ENCODE measurements at places on chromosomes 16 and 17.
A peak's percentile ranks its signal among the peaks of the same experiment; 100 is the strongest.

DNA sequence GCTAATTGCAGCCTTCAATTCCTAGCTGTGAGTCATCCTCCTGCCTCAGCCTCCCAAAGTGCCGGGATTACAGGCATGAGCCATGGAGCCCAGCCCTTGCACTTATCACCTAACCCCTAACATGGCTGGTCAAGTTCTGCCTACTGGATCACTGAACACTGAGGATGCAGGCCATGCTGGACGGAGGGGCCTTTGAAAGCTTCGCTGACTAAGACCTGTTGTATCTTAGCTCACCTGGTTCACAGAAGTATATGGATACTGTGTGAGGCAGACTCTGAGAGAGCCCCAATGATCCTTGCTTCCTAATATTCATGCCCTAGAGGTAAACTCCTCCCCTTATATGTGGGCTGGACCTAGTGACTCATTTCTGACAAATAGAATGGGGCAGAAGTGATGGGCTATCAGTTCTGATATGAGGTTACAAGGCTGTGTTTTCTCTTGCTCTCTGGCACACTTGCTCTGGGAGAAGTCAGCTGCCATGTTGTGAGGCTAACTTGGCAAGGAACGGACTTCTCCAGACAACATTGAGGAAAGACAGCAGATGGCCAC, 11.7 kb upstream of the TMIGD1 start:
- no peak for DNase-seq

DNA sequence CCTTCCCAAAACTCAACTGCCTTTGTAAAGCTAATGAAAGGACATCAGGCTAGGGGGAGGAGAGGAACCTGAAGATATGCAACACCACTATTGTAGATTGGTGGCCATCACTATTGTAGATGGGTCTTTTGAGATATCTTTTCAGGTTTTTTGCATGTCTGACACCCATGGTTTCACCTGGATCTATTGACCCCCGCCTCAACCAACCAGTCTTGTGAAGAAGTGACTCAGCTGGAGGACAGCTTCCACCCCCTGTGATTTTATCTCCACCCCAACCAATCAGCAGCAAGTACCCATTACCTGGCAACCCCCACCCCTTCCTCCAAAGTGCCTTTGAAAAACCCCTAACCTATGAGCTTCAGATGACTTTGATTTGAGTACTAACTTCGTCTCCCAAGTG, 382.6 kb upstream of the GOT2 start:
- DNase-seq = no peak

DNA sequence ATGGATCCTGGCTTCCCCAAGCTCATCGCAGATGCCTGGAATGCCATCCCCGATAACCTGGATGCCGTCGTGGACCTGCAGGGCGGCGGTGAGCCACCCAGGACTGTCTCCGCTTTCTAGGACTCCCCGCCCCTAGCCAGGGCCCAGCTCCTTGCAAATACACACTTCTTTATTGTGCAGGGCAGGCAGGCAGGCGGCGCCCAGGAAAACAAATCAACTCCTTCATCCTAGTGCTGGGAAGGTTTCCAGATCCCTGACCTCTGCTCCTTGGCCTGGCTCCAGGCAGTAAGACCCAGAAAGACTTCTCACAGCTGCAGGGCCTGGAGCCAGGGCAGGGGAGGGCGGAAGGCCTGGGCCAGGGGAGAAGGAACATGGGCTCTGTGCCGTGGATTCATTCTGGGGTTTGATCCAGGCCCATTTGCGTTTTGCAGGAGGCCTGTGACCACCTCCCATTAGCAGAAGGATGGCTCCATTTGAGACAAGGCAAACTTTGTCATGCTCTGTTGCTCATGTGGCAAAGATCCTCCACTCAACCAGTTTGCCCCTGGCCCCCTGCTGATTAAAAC, 6.0 kb upstream of the LPCAT2 start:
- no peak for DNase-seq

DNA sequence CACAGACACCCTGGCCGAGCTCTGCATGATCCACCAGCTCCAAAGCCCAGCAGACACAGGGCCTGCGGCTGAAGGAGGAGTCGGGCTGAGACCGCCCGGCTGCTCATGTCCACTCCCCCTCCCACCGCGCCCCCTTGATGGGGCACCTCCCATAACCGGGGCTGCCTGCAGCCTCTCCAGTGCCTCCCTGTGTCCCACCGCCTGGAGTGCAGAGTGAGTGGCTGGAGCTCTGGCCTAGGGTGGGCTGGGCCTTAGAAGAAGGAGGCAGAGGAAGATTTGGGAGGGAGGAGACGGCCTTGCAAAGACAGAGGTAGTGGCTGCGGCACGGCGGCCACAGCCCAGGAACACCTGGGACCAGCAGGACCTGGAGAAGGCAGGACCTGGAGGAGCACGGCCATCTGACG, 4.0 kb downstream of the CBFA2T3 start:
- DNase-seq = no peak

GRCh38 chr16:4981473-4981872, 23.3 kb downstream of the SEC14L5 start:
- no peak for DNase-seq

DNA sequence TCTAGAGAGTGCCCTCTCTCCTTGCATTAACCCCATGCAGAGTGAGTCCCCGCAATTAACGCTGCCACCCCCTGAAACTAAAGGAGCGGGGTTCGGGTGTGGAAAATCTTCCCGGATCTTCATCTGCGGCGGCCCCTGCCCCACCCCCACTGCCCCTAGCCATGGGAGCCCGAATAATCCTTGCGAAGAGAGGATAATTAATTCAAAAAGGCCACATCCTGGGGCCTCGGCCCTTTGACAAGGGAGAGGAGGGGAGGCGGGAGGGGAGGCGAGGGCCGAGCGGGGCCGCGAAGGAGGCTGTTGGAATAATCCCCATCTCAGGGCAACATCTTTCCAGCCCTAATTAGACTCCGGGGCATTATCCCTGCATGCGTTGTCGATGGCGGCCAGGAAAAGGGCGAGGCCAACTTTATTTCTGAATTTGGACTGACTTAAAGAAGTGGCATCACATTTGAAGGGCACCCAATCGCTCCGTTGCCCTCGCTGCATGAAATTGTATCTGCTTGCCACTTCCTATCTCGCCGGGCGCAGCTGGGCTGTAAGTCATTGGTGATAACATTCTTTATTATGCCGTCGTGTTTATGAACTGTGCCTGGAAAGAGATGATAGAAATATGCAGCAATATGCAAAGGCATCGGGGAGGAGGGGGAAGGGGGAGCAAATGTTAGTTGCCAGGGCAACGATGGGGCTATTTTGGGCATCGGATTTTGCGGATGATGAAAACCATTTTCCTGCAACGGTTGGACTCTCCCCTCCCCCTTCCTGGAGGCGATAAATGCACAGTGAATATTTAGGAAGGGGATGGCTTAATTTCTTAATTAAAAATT, 387.1 kb upstream of the TNRC6C start:
- peak; percentile 10 for DNase-seq

- DNase-seq = peak; percentile 9
These were observed 47.2 kb downstream of the SRL start for GRCh38 chr16:4194661-4195060.

- no peak for DNase-seq
These were observed 29.7 kb upstream of the GFOD2 start for GRCh38 chr16:67748834-67749233.

GRCh38 chr16:4800290-4801041, 2.0 kb downstream of the ROGDI start:
- DNase-seq = no peak

DNA sequence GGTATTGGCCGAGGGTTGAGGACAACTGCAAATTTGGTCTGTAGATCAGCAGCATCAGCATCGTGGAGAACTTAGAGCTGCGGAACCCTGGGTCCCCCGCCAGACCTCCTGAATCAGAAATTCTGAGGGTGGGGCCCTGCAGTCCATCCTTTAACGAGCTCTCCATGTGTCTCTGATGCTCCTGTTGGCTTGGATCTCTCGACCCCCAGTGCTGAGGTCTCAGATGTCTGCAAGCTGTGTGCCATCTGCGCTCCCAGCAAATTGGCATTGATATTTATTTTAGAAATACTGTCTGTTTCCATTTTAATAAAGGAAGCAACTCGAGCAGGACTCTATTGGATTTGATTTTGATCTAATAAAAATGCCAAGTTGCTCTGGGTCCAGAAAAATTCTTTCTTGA, 250.0 kb downstream of the KATNIP start:
- no peak for DNase-seq

DNA sequence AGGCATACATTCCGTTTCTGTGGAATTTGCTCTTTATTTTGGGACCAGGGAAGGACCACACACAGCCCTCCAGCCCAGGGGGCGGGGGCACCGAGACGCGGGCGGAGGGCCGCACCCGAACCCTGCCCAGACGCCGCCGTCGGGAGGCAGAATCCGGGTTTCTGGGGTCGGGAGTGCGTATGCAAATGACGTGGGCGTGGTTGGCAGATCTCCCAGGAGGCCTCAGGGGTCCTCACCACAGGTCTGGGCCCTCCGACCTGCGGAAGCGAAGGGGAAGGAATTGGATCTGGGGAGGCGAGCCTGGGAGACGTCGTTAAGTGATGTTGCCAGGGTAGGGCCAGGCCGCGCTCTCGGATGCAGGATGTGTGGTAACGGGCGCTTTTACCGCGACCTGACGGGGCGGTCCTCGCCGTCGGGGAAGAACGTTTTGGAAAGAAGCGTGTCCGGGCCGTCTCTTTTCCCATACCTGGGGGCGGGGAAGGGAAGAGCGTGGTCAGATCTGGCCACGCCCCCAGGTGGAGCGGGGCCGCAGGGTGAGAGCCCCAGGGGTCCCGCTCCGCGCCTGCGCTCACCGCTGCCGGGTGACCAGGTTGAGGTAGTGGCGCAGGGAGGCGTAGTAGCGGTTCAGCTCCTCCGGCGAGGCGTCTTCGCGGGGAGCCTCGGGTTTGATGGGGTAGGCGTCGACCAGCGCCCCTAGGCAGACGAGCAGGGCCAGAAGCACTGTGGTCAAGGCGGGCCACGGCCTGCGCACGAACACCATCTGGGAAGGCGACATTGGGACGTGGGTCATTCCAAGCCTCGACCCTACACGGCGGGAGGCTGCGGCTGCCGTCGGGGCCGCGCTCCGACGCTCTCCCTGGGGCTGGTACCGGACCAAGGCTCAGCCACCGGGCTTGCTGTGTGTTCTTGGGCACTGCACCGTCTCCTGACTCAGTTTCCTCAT, 745 bp downstream of the PYY start:
- DNase-seq = no peak
